ENCODE measurements at places on chromosomes 1 and 21. TPM values are rescaled to one million over a fixed set of nuclear protein-coding genes. Genes with fewer than 3 reads are reported as not detected.

The KMO gene
- 1.3 TPM for total RNA-seq

The TNFRSF14 gene
- 58.3 TPM for total RNA-seq

The OR2G6 gene
- not detected for total RNA-seq

DNA sequence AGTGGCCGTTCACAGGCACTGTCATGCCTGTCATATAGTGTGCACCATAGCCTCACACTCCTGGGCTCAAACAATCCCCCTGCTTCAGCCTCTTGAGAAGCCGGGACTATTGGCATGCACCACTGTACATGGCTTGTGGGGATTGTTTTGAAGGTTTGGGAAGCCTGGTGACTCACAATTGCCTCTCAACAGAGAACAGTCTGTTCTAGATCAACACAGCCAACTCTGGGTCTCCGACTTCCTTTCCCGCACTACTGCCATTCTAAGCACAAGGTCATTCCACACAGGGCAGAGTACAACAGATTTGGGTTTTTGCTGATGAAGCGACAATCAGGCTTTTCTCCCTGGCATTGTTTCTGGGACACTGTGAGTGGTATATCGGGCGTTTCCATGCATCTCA is 15.5 kb upstream of the AHCTF1 start:
- H3K36me3 ChIP-seq = no peaks in the 10 kb centered on the region
- peak; percentile 10 for DNase-seq
- H3K27me3 ChIP-seq = no peaks in the 10 kb centered on the region
- H3K4me1 ChIP-seq = no peaks in the 10 kb centered on the region
- H3K4me3 ChIP-seq = no peak overlapping the region

GRCh38 chr1:78658901-78659300 is 9.3 kb downstream of the IFI44 start:
- no peaks in the 10 kb centered on the region for H3K4me1 ChIP-seq
- no peak for DNase-seq
- H3K36me3 ChIP-seq = peaks cover 7% of the 10 kb centered on the region
- H3K4me3 ChIP-seq = no peak overlapping the region
- no peaks in the 10 kb centered on the region for H3K27me3 ChIP-seq

DNA sequence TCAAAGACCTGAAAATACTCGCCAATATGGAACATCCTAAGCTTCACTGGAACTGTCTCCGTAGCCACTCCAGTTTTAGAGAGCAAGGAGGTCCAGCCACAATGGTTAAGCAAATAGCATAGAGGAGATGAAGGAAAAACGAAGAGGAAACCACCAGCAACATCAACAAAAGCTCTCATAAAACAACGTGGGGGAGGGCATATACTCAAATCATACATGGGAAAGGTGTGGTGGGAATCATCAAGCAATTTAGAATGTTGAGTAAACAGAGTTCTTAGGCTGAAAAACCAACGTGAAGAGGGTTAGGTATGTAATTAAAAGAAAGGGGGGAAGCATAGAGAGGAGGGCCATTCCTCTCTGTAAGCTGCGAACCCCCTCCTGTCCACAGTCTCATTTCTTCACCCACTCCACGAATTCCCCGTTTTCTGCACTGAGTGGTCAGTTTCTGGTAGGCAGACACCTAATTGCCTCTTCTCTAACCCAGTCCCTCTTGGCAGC is 1.0 kb downstream of the TMEM59 start:
- peak overlapping the region; percentile 82 for H3K4me3 ChIP-seq
- H3K4me1 ChIP-seq = peaks cover 55% of the 10 kb centered on the region
- DNase-seq = no peak

DNA sequence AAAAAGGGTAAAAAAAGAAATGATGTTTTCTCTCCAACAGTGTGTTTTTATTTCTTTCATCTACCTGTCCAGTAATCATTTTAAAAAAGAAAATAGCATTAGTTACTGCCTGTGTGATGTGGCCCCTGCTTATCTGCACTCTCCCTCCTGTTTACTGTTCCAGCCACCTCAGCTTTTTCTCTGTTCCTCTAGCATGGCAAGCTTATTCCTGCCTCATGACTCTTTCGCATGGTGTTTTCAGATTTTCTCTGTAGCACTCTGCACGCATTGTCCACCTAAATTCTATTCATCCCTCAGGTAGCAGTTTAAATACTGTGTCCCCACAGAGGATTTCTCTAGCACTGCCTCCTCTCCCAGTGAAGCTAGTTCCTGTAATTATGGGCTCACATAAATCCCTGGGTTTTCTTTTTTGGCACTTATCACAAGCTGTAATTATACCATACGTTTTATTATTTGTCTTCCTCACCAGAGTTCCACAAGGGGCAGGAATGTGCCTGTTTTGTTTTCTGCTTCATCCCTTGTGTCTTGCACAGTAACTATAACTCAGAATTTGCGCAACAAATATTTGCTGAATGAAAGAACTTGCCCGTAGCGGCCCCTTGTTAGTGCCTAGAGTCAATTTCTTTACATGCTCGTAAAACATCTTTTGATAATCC is 51.4 kb upstream of the LRIG2 start:
- H3K27ac ChIP-seq = no peak overlapping the region
- no peaks in the 10 kb centered on the region for H3K36me3 ChIP-seq
- no peaks in the 10 kb centered on the region for H3K27me3 ChIP-seq
- H3K4me1 ChIP-seq = no peaks in the 10 kb centered on the region

Measured in body of pancreas (tissue), 4 donors.